ENCODE measurements at places on chromosomes 13 and 19.

DNA sequence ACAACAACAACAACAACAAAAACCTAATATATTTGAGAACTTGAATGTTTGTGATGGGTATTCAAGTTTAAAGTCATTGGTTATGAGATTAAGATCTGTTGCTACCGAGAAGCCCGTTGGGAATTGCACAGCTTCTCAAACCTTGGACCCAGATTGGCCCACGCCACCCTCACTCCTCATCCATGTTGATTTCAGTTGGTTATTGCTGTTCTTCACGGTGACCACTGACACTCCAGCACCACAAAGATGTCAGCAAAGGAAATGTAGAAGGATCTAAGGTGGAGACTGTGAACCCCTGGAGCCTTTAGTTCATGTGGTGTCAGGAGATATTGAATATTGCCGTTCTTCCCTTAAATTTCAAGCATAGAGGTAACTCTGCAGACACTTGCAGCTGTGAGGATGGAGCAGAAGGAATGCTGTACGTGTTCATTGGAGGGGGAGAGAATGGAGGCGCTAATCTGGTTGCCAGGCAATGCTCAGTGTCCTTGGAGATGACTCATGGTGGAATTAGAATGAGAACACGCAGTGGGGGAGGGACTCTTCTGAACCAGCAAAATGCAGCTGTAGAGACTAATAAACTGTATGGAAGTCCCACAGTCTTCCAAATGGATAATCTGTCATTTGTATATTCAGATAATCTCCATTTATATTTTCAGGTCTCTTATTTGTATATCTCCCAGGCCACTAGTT, 20.8 kb upstream of the ZNF835 start:
- DNase-seq, result no peak

- DNase-seq, result no peak
Observed at GRCh38 chr13:23749288-23749873, 139.8 kb downstream of the MIPEP start.

DNA sequence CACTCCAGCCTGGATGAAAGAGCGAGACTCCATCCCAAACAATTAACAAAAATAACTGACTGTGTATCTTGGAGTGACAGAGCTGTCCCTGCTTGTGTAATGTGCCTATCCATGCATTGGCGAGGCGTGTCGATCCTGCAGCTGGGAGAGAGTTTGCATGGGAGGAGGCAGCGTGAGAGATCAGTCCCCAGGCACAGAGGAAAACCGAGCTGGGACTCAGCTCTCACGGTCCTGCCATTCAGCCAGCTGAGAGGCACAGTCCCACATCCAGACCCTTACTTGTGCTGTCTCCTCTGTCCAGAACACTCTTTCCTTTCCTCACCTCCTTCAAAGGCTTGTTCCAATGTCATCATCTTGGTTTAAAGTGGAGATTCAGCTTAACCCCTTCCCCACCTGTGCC, 11.9 kb upstream of the SULT2B1 start:
- no peak for DNase-seq

GRCh38 chr13:112574416-112574815, 13.5 kb downstream of the TUBGCP3 start:
- DNase-seq, result no peak

- no peak for DNase-seq
Observed at GRCh38 chr19:39470724-39471339, 9.8 kb upstream of the TIMM50 start.

GRCh38 chr13:90633849-90634248, 713.6 kb upstream of the MIR17HG start:
- no peak for DNase-seq

DNA sequence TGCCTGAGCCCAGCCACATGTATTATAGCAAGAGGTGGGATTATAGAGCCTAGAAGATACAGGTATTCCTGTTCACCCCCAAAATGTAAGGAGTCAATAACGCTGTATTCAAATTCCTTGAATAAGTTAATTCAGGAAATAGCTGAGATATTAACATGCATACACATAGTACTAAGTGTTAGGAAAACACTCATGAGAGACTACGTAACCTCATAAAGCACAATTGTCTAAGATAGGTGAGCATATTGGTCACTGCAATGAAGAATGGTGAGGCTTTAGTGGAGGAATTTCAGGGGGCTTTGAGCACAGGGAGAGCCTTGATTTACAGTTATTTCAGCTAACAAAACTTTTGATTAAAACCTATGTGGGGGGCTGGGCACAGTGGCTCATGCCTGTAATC, 161.6 kb downstream of the LMO7 start:
- DNase-seq, result no peak

DNA sequence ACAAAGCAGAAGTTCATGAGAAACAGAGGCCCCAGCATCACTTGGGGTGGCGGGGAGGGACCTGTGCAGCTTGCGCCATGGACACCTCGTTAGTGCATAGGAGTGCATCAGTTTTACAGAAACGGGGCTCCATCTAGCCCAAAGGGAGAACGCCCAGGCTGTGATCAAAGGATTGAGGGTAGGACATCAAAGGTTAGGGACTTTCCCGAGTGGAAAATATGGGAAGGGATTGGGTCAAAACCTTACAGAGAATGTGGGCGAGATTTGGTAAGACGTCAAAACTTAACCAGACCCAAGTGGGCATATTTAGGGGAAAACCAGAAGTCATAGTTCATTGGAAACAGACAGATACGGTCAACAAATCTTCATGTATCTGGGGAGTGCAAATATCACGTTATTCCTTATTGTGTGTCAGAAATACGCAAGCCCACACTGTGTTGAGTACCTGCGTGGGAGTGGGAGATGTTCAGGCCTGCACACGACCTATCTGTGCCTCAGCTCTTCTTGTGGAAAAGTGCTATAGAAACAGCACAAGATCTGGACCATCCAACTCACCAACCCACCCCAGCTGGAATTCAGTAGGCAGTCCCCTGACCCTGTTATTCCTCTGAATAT, 9.4 kb upstream of the GRAMD1A start:
- no peak for DNase-seq

DNA sequence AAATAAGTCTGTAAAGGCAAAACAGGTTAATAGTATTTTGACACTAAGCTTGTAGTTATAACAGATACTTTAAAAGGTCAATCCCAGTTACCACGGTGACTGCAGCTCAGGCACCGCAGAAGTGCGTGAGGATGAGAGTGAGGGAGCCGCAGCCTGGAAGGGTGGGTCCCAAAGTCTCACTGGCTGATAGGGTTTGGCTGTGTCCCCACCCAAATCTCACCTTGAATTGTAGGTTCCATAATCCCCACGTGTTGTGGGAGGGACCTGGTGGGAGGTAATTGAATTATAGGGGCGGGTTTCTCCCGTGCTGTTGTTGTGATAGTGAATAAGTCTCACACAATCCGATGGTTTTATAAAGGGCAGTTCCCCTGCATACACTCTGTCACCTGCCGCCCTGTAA, 40.0 kb upstream of the GAS6 start:
- no peak for DNase-seq

DNA sequence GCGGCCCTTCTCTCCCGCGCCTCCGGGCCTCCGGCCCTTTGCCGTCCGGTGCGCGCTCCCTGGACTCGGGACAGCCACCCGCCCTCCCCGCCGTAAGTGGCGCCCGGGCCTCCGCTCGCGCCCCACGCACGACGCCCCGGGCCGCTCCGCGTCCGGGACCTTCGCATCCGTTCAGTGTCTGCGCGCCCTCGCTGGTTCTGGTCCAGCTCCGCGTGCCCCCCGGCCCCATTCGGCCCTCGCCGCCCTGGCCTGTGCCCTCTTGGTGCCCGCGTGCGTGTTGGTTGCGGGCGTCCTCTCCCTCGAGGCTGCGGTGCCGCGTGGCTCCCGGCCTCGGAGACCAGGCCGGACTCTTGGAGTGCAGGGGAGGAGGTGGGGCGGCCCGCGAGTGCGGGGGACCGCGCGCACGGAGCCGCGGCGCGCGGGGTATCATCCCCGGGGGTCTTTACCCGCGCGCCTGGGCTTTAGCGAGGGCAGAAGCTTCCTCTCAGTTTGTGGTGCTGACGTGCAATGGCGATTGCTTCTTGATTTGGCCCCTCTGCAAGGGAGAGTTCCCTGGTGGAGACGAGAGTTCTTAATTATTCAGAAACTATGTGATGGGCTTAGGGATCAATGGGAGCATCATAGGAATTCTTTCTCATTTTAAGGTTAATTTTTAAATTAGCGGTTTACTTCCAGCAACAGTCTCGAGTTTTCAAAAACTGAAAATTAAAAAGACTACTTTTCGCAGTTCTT, 757 bp downstream of the WASF3 start:
- DNase-seq, result peak; percentile 63

DNA sequence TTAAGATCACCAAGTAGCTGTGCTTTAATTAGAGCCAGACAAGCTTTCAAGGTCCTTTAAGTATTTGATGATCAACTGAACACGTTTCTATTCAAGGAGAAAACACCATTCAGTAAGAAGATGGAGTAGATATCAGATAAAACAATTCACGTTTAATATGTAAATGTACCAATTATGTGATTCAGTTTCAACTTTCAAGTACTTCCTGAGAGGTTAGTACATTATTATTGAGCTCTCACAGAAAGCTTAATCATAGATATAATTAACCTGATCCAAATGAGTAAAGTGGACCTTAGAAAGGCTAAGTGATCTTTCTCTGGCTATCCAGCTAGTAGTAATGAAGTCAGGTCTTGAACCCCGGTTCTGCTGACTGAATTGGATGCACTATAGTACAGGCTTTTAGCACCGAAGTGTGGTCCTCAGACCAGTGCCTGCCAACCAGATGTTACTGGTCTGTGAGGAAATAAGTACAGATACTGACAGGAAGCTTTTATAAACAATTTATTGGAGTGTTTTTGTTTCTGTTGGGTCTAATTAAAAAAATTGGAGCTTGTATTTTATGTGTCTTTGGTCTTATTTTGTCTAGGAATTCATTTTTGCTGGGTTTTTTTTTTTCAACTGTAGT, 10.2 kb downstream of the CLN5 start:
- DNase-seq, result no peak

GRCh38 chr13:86003029-86003428, 203.8 kb upstream of the SLITRK6 start:
- DNase-seq, result no peak

DNA sequence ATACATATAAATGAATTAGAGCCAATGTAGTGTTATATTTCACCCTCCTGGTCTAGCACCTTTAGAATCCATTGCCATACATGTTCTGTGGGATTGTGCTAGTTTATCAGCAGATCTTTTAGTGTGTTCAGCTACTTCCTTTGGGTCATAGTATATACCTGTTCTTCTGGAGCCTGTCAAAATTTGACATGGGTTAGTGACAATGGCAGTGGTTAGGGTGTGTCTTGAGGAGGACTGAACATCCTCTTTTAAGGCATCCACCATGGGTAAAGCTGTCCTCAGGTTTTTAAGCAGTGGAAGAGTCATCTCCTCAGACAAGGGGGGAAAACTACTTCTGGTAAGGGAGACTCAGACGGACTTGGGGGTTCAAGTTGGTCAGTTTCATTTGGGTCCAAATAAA, 29.4 kb downstream of the DNAJC3 start:
- DNase-seq, result no peak

DNA sequence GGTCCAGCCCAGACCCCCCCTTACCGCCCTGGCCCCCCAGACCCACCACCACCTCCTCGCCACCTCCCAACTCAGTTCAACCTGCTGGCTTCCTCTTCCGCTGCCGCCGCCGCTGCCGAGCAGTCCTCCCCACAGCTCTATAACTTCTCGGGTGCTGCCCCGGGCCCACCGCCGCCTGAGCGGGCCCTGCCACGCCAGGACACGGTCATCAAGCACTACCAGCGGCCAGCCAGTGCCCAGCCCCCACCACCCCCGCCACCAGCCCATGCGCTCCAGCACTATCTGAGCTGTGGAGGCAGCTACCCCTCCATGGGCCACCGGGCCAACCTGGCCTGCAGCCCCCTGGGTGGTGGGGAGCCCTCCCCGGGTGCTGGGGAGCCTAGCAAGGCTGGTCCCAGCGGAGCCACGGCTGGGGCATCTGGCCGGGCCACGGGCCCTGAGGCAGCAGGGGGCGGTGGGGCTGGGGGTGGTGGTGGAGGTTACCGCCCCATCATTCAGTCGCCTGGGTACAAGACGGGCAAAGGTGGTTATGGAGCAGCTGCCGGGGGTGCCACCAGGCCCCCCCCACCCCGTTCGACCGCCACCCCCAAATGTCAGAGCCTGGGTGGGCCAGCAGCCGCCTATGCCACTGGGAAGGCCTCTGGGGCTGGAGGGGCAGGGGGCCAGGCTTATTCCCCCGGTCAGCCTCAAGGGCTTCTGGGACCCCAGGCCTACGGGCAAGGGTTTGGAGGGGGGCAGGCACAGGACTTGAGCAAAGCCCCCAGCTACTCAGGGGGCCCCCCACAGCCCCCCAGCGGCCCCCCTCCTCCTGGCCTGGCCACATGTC, 4.2 kb downstream of the PRR12 start:
- no peak for DNase-seq

DNA sequence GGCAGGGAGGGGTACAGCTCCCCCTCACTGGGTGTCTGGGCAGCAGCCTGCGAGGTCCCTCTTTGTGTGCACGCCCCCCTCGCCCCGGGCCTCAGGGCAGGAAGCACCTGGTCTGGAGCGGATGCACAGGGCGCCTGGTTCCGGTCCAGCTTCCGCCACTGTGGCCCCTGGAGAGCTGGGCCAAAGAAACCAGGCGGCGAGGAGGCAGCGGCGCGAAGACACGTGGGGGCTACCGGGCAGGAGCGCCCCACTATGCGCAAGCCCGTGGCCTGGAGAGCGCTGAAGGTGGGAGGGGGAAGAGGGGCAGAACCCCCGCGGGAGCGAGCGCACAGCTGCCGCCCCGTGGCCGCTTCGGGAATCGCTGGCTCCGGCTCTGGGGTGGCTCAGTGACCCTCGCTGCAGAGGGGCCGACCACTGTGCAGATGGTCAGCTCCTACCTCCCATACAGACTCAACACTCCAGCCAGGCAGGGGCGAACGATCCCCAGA, 1.7 kb upstream of the LYL1 start:
- DNase-seq, result peak; percentile 77

DNA sequence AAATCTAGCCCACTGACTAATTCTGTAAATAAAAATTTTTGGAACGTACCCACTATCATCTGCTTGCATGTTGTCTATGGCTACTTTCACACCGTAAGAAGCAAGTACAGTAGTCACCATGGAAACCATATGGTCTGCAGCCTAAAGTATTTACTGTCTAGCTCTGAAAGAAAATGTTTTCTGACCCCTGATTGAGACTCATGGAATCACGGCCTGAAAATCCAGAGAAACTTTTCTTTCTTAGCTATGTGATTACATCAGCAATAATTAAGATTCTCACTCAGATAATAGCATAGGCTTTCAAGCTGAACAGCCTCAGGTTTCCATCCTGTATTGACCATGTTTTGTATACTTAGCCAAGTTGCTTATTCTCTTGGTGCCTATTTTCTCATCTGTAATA, 264.6 kb downstream of the NHLRC3 start:
- DNase-seq, result no peak

Measured in ecto neural progenitor cell (in vitro differentiated cells).